ENCODE measurements at places on chromosomes 4 and X.

GRCh38 chrX:83508006-83508405 lies at the start of gene POU3F4:
Gene POU3F4 (plus strand): TSS chrX:83508290. CDS start chrX:83508325, 35 bp downstream.
- no peak for DNase-seq

DNA sequence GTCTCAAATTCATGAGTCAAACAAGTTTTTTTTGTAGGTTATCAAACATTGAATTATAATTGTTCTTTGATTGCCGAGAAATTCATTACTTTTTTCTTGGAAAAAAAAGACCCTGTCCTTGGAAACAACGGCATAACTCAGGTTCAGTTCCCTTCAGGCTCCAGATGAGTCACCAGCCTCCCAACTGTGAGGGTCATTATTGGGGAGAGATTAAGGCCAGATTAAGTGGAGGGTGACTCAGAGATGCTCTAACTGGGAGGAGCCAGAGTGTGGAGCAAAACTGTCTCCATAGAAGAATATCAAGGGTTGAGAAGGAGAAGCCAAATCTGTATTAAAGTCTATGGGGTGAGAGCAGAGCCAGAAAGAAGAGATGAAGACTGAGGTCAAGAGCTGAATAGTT lies 9.6 kb downstream of the ADGRG4 start:
- no peak for DNase-seq

GRCh38 chr4:76659103-76659490 lies 224.1 kb downstream of the SHROOM3 start:
- no peak for DNase-seq

GRCh38 chrX:10395179-10395578 lies 225.2 kb downstream of the MID1 start:
- no peak for DNase-seq

DNA sequence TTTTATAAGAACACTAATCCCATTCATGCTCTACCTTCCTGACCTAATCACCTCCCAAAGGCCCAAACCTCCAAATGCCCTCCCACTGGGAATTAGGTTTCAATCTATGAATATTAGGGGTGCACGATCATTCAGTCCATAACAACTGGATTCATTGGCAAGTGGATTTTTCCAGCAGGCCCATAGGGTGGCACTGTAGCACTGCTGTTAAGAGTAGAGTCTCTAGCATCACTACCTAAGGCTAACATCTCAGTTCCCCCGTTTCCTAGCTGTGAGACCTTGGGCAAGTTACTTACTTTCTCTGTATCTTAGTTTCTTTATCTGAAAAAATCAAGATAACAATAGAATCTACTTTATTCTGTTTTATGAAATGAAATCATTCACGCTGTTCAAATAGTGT lies 315.8 kb downstream of the STIM2 start:
- no peak for DNase-seq

GRCh38 chr4:159400558-159401225 lies 297.8 kb downstream of the RAPGEF2 start:
- DNase-seq: no peak

GRCh38 chrX:81957900-81958545 lies 756.1 kb downstream of the SH3BGRL start:
- no peak for DNase-seq

- no peak for DNase-seq
Observed at GRCh38 chrX:39983715-39984114, 114.0 kb downstream of the BCOR start.

DNA sequence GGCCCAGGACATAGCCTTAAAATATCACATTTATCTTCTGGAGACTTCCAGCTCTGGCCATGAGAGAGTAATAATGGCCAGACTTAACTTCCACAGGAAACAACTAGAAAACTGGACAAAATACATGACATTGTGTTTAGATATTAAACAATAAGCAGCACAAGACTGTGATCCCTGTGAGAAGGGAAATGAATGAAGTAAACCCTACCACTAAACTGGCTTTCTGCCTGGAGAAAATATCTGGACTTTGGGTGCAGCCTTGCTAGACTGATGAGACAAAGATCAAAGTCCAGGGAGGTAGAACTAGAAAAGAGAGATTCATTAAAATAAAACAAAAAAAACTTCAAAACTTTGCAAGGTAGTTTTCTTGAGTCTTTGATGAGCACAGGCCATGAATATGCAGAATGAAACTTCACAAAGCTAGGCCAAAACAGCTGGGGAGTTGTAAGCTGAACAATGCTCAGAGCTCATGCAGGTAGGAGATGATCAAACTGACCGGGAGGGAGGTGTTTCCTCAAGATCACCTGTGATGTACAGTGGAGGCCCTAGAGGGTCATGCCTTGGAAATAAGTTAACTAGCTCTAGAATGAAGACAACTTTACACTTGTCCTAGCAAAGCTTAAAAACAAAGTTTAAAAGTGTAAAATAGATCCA lies 147.0 kb upstream of the SH3RF1 start:
- no peak for DNase-seq

- no peak for DNase-seq
Observed at GRCh38 chr4:127212701-127213100, 420.1 kb upstream of the INTU start.

DNA sequence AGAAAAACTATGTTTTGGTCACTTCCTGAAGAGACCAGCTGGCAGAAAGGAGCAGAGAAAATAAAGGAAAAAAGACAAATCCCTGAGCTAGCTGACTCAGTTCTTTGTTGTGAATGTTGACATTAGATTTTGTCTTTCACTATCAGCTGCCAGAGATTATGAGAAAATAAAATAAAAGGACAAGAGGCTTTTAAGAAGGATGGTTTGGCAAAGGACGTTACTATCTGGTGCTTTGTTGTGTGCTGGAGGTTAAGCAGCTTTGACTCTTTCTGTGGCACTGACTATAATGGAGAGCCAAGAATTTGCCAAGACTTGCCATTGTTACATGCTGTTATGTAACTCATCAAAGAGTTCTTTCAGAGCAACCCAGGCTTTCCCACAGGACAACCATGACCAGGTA lies 12.1 kb downstream of the ASB5 start:
- no peak for DNase-seq

DNA sequence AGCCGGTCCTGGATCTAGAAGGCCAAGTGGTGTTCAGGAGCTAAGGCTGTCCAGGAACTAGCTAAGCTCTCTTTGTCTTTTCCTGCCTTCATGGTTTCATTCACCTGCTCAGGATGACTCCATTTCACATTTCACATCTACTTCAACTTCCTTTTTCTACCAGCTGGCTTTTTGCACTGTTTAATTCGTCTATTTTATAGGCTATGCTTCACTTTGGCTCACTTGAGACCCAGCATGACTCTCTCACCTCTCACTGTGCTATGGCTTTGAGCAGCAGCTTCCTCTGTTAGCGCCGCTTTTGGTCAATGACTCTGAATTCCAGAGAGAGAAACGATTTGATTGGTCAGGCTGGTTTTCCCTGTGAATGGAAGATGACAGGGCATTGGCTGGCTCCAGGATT lies 213.5 kb upstream of the CLNK start:
- DNase-seq: no peak

DNA sequence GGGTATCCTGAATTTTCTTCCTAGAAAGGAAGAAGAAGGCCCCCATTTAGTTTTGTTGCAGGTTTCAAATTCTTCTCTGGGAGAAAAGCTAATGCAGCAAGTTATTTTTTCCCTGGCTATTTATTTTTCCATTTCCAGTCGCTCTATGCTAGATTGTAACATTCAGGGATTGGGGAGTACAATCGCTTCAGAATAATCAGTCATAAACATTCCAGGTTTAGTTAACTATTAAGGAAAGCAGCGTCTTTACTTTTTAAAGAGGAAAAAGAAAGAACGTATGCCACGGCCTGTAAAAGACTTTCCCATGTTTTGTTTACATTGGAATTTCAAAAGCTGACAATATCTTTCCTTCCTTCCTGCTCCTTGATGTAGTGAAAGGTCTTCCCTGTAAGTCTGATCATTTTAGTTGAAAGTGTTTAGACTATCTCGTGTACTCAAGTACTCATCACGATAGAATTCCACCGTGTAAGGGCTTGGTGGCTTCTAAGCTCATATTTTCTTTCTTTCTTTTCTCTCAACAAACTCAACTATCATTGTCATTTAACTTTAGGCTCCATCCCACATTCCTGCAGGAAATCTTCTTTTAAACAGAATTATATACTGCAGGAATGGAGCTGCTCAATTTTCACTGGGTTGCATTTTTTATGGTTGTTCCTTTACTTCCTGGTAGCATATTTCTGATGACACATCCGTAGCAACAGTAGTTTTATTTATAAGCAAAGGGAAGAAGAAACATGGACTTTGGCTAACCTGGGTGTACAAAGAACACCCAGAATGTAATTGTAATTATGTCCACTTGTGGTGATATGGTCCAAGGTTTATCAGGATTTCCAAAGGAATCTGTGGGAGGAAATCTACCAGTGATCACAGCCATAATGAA lies 213.1 kb upstream of the FAT1 start:
- no peak for DNase-seq
